Stimulated activated naive CD4-positive, alpha-beta T cell (primary cell): ENCODE measurements at places on chromosomes 4 and X.

GRCh38 chrX:24285082-24285481, 28.8 kb downstream of the SUPT20HL2 start:
- no peak for DNase-seq

DNA sequence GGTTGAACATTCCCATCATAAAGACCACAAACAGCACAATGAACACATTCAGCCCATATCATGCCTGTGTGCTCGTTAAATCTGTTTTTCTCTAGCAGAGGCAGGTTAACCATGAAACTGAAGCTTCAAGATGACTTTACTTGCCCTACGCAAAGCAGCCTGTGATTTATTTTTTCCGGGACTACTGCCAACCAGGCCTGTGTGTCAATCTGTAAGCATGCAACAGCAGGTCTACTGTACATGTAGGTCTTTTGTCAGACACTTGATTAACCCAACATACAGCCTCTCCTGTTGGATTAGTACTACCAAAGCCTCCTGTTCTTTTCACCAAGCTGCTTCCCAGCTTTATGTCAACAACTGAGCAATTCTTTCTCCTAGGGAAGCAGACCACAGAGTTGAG, 85.5 kb upstream of the ACSL1 start:
- DNase-seq, result no peak

DNA sequence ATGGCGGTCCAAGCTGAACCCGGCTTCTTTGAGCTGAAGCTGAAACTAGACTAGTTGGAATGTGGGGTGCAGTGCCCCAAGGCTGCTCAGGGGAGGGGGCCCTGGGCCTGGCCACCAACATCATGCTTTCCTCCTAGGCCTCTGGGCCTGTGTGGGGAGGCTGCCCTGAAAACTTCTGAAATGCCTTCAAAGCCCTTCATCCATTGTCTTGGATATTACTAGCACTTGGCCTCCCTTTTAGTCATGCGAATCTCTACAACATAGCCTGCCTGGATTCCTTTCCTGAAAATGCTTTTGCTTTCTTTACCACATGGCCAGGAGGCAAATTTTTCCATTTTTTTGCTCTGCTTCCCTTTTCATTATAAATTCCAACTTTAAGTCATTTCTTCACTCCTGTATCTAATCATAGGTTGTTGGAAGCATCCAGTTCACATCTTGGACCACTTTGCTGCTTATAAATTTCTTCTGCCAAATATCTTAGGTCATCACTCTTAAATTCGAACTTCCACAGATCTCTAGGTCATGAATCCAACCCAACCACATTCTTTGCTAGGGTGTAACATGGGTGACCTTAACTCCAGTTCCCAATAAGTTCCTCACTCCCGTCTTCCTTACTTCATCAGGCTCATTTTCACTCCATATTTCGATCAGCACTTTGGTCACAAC, 103.4 kb downstream of the DDIT4L start:
- DNase-seq, result no peak

- no peak for DNase-seq
Measured at GRCh38 chr4:173696551-173696950, 166.5 kb upstream of the HAND2 start.

DNA sequence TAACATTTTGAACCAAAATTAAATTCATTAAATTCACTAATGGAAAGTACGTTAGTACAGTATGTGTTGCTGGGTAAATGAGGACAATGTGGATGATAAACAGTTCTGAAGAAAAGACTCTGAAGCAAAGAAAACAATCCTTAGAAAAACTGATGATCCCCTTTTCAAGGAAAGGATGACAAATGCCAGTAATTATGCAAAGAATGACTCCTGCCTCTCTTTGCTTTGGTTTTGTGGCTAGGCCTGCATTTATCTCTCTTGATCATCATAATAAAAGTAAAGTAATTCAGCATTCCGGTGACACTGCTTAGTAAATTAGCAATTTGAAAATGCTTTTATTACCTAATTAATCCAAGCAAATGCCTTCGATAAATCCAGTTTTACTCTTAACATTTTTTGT, 652.2 kb upstream of the DIPK2B start:
- DNase-seq, result no peak

GRCh38 chrX:154300816-154301215, 5.2 kb downstream of the TKTL1 start:
- DNase-seq, result no peak

DNA sequence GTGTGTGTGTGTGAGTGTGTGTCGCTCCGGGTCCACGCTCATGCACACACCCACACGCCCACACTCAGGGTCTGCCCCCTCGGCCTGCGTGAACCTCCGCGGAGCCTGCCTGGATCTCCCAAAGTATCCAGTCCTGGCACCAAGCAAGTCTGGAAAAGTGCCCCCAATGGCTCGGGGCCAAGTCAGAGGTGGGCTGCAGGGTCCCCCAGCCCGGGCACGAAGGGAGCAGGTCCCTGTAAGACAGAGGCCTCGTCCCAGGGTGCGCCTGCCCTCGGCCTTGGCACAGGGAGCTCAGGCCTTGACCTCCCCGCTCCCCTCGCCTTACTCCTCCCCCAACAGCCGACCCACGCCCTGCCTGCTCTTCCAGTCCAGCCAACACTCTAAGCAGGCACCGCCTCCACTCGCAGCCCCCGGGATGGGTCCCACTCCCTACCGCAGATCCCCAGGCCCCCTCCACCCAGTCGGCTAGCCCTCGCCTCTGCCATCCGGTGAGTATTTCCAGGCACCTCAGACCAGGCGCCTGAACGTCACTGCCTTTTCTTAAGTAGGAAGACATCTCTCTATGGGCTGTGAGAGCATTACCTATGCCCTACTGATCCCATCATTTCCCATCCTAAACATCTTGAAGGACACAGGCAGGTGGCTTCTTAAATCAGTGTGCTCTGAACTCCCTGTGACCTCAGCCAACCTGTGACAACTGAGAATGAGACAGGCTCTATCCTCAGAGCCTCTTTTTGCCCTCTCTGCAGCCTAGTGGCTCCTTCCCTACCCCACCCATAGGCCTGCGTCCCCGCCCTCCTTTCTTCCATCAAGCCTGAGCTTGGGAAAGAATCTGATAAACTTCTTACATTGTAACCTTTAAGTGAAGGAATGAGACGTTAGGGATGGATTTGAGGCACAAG, 704 bp downstream of the FAM114A1 start:
- DNase-seq, result no peak

DNA sequence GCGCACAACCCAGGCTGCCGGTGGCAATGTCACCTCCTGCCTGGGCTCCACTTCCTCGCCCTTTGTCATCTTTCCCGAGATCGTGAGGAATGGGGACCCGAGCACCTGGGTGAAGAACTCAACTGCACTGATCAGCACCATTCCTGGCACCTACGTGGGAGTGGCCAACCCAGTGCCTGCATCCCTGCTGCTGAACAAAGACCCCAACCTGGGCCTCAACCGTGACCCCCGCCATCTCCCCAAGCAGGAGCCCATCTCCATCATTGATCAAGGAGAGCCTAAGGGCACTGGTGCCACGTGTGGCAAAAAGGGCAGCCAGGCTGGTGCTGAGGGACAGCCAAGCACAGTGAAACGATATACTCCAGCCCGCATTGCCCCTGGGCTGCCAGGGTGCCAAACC, 32.3 kb downstream of the BCORL1 start:
- DNase-seq, result no peak

DNA sequence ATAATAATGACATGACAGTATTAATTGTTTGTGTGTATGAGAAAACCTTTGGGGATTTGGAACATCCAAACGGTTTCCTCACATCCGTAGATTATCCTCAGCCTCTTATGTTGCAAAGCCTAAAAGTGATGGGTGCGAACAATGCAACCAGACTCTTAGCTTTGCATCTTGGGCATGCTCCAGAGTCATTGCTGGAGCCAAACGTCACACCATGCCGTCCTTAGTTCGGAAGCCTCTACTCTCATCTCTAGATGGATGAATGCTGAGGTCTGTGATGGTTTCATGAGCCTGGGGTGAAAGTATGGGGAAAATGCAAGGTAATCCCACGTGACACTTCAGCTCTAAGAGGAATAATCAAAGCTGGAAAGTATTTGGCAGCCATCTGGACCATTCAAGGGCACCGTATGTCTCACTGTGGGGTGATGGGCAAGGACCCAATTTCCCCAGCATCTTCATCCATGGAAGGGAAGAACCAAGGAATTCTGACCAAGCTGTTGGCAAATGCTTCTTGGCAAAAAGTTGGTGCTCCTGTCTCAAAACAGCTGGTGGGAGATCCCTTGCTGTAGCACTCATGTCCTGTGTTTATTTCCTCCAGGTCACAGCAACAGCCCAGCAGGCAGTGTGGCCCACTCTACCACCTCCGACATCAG, 6.3 kb upstream of the RTL5 start:
- no peak for DNase-seq

- peak; percentile 33 for DNase-seq
Measured at GRCh38 chrX:130110379-130111219, at the start of gene ELF4. TSS of gene ELF4 (minus strand) at chrX:130110497. CDS start at chrX:130081330, 29,167 bp downstream.

DNA sequence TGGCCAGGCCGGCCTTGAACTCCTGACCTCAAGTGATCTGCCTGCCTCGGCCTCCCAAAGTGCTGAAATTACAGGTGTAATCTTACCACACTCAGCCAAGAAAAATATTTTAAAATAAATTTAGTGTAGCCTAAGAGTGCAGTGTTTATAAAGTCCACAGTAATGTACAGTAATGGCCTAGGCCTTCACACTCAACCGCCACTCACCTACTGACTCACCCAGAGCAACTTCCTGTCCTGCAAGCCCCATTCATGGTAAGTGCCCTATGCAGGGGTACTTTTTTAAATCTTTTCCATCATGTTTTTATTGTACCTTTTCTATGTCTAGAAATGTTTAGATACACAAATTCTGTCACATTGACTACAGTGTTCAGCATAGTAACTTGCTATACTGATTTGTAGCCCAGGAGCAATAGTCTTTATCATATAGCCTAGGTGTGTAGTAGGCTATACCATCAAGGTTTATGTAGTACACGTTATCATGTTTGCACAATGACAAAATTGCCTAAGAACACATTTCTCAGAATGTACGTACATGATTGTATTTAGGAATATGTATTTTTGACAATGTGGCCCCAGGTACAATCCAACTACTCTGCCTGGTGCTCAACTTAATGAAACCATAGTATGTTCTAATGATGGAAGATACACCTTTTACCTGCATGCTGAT, 455.2 kb downstream of the PCDH7 start:
- no peak for DNase-seq

DNA sequence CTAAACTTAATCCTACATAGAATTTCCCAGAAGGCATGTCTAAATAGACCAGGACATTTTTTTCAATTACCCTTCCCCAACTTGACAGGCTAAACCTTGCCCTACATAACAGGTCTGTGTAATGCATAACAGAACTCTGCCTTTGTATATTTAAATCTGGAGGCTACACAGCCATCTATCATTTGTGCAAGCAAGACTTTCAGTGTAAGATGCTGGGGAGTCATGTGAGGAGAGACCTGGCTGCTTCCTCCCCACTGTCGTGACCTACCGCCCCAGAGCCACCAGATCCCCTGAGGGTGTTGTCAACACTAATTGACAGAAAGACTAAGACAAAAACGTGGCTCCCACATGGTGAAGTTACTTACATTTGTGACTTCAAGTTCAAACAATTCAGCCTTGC, 342.2 kb downstream of the PPARGC1A start:
- DNase-seq, result no peak

- DNase-seq, result no peak
Measured at GRCh38 chr4:96173756-96174155, 333.9 kb downstream of the PDHA2 start.

DNA sequence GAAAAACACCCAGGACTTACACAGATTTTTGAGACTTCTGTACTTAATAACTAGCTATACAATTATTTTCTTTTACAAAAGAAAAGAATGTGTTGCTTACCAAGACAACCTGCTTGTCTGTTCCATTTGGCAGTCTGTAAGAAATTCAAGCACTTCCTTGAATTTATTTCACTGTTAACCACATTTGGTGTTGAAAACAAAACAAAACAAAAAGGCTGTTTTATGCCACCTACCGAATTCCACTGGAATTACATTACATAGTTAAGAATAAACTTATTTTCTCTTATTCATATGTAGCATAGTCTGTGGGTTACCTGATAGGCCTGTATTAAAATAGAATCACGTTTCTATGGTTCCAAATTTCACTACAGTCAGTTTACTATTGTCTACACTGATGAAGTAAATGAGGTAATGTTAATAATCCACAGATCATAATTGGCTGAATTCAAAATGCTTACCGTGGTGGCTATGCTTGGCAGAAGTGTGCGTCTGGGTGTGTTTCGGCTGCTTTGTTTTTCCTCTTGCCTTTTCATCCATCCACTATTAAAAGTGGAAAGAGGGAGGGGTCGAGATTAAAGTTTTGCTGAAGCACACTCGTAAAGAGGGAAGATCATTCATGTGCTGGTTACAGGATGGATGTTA, at the start of gene TLR1:
TLR1 (minus strand) TSS at position 138 of the 642 bp plus-strand sequence. CDS start 5,960 bp downstream, outside the sequence.
- peak; percentile 65 for DNase-seq

DNA sequence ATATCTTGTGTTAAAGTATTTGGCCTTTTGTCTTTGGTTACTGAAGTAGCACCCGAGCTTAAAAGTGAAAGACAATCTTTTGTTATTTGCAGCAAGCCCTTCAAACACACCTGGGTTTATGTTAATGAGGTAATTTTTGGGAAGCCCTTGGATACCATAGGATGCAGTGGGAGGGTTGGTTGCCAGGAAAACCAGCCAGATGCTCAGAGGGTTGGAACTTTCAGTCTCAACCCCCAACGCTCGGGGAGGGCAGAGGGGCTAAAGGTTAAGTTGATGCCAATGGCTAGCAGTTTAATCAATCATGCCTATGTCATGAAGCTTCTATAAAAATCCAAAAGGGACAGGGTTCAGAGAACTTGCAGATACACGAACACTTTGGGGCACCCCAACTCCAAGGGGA, 17.2 kb upstream of the GPR173 start:
- no peak for DNase-seq

- no peak for DNase-seq
Measured at GRCh38 chr4:85783483-85783882, 308.5 kb downstream of the ARHGAP24 start.

DNA sequence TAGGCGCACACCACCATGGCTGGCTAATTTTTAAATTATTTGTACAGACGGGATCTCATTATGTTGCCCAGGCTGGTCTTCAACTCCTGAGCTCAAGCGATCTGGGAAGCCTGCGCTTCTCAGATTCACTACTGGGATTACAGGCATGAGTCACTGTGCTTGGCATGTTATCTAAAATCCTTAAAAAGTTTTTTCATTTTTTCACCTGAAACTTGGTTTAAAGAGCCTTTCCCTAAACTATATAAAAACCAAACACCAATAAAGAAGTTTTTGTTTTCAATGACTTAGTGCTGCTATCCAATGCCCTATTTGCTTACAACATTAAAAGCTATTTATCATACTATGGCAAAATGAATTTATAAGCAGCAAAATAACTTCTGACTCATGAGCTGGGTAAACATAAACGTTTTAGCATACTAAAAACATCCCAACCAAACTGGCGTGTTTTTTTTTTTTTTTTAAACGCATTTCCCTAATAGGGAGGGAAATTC, 127.8 kb downstream of the UBE2K start:
- DNase-seq, result no peak

DNA sequence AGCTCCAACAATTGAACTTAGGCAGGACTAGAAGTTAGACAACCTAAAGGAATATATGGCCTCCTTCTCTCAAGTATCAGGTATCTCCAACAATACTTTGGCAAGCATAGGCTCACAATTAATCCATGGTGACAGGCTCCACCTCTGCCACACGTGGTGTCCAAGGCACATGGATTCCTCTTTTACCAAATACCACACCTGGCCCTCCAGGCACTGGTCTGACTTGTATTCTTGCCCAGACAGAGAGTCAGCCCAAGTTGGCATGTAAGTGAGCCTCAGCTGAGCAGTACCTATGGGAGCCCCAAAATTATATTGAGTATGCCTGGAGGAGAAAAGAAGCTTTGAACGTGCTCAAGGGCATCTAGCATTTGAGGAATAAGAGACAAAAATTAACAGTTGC, 19.6 kb downstream of the SRPX2 start:
- DNase-seq, result no peak
